ENCODE measurements at places on chromosomes 16 and 17.

GRCh38 chr16:1903845-1904840 is 14.1 kb downstream of the HS3ST6 start:
- DNase-seq, result no peak

GRCh38 chr17:28469376-28469775 is 4.1 kb upstream of the SLC13A2 start:
- DNase-seq, result no peak

DNA sequence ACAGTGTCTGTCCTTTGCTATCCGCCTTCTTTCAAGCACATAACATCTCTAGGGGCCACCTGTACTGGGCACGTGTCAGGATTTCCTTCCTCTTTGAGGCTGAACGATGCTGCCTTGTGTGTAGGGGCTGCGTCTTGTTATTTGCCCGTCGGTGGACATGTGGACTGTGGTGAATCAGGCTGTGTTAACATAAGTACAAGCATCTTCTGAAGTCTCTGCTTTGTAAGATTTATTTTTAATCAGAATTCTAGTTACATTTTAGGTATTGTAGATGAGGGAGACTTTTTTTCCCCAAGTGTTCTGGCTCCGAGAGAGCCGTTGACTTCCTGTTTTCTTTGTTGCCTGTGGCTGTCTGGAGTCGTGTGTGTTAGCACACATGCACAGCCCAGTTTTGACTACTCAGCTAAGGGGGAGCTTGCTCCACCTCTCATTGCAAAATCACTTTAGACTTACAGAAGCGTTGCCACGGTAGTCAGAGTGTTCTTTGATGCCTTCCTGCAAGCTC is 26.1 kb downstream of the SPG7 start:
- DNase-seq, result no peak

DNA sequence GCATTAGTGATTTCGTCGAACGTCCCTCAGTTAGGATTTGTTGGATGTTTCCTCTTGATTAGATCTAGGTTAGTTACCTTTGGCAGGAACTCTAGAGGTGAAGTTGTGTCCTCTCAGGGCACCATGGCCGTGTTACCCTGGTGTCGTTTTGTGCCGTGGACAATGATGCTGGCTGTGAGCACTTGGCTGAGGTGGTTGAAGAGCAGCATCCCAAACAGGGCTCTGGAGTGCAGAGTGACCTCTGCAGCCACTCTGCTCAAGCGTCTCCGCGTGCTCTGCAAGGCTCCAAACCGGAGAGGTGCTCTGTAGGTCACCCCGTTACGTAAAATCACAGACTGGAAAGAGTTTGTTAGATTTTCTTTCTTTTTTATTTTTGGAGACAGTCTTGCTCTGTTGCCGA is 33.0 kb downstream of the FOXK2 start:
- no peak for DNase-seq

GRCh38 chr16:23521037-23521743 is 10.9 kb upstream of the GGA2 start:
- no peak for DNase-seq

GRCh38 chr16:51150888-51151320 is at the start of gene SALL1:
SALL1 (minus strand) TSS chr16:51151270; CDS start chr16:51151241, 29 bp downstream.
- DNase-seq, result no peak

DNA sequence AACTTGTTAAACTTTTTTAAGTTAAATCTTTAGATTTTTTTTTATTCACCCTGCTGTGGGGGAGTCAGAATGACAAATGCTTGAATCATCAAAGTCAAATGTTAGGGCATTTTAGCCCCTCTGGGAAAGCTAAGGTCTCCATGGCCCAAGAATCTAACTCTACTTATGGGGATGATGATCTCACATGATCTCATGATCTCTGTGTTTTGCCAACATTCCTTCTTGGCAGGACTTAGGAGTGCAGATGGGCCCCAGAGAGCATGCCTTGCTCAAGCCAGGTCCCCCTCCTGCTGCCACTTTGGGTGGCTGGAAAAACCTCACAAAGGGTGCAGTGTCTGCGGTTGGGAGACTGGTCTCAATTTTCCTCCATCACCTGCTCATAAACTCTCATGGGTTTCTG is 108.6 kb downstream of the PRKCB start:
- DNase-seq, result no peak

- no peak for DNase-seq
Measured at GRCh38 chr16:57898961-57899360, 72.0 kb downstream of the CNGB1 start.
